ENCODE measurements at places on chromosomes 13 and 19.

- peak; percentile 36 for DNase-seq
These were observed 897.0 kb downstream of the EFNB2 start for GRCh38 chr13:105638426-105638825.

- no peak for DNase-seq
These were observed 40.1 kb downstream of the SLC7A9 start for GRCh38 chr19:32829345-32829896.

DNA sequence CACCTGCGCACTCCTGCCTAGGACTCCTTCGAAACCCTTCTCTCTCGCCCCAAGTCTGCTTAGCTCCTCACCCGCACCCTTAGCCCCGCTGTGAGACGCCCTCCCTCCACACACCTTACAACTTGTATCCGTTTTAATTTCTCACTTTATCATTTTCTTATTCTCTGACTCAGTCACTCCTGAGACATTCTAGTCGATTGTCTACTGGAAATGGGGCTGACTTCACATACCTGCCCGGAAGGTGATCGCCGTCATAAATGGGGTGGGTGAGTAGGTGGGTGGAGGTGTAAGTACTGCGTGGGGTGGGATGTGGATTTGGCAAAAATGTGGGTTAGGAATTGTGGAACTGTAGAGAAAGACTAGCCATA is 714 bp downstream of the NDFIP2 start:
- peak; percentile 38 for DNase-seq

GRCh38 chr13:23990455-23990854 is 93.2 kb upstream of the C1QTNF9B start:
- no peak for DNase-seq

- no peak for DNase-seq
These were observed 8.2 kb downstream of the ZNF439 start for GRCh38 chr19:11856596-11857250.
